ENCODE measurements at places on chromosomes 1 and 21.

- H3K27me3 ChIP-seq, result no peaks in the 10 kb centered on the region
- peak overlapping the region; percentile 79 for H3K4me3 ChIP-seq
- no peaks in the 10 kb centered on the region for H3K36me3 ChIP-seq
- peak overlapping the region; percentile 89 for H3K27ac ChIP-seq
Observed at GRCh38 chr21:42062236-42063022, 8.7 kb upstream of the UMODL1 start.

GRCh38 chr1:147111381-147112130 is 60.7 kb downstream of the PRKAB2 start:
- H3K4me3 ChIP-seq, result no peak overlapping the region
- no peaks in the 10 kb centered on the region for H3K36me3 ChIP-seq
- DNase-seq, result no peak
- H3K27ac ChIP-seq, result no peak overlapping the region
- H3K27me3 ChIP-seq, result no peaks in the 10 kb centered on the region

DNA sequence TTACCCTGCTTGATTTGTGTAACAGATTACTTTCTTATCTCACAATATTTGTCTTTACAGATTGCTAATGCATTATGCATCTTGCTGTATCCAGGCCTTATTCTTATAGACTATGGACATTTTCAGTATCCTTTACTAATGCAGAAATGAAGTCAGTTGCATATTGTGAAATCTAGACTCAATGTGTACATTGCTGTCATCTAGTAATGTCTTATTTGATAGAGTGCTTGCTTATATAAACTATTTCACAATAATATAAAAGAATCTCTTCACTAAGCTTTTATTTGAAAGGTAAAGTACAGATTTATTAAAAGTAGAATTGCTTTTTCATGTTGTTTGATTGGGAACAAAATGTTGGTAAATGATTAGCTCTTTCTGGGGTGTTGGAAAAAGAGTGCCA is 39.6 kb downstream of the ALG6 start:
- no peak for DNase-seq
- H3K4me3 ChIP-seq, result no peak overlapping the region
- no peaks in the 10 kb centered on the region for H3K27me3 ChIP-seq
- H3K36me3 ChIP-seq, result peaks cover 24% of the 10 kb centered on the region
- H3K27ac ChIP-seq, result no peak overlapping the region

DNA sequence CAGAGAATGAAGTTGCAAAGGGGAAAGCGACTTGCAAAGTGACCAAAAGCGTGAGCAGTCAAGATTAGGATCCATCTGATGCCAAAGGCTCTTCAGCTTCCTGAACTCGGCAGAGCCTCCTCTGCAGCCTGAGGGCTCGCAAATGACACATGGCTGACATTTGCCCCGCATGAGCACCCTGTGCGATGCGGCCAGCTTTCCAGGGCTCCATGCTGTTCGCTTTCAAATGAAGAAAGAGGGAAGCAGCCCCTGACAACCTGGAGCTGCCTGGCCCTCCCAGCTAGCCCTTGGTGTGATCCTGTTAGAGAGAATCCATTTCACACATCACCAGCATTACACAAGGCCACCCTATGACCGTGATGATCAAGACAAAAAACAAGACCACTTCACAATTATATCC is 20.2 kb upstream of the FAM131C start:
- no peak overlapping the region for H3K27ac ChIP-seq
- no peaks in the 10 kb centered on the region for H3K27me3 ChIP-seq
- DNase-seq, result no peak
- H3K4me3 ChIP-seq, result no peak overlapping the region
- no peaks in the 10 kb centered on the region for H3K4me1 ChIP-seq

GRCh38 chr1:14233510-14233909 is 365.0 kb upstream of the KAZN start:
- no peak overlapping the region for H3K27ac ChIP-seq
- DNase-seq, result no peak
- H3K36me3 ChIP-seq, result no peaks in the 10 kb centered on the region
- no peaks in the 10 kb centered on the region for H3K4me1 ChIP-seq
- no peaks in the 10 kb centered on the region for H3K27me3 ChIP-seq

- no peaks in the 10 kb centered on the region for H3K4me1 ChIP-seq
- no peaks in the 10 kb centered on the region for H3K36me3 ChIP-seq
- H3K27me3 ChIP-seq, result no peaks in the 10 kb centered on the region
- no peak overlapping the region for H3K27ac ChIP-seq
- no peak overlapping the region for H3K4me3 ChIP-seq
- no peak for DNase-seq
Observed at GRCh38 chr21:42918291-42918690, 7.1 kb downstream of the ERVH48-1 start.

DNA sequence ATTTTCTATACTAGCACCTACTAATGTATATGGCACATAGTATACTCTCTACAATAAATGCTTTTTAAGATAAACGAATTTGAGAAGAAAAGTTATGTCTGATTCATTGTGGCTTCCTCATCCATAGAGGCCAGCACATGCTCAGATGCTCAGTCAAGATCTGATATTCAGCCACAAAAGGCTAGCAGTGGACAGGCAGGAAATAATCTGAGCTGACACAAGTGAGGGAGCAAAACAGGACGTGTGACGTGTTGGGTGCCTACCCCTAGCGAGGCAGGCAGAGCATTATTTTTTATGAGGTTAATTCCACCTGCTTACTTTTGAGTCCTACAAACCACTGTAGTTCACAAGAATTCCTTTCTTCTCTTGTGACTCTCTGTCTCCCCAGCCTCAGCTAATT is 550.9 kb downstream of the SMYD3 start:
- peak; percentile 44 for DNase-seq
- H3K36me3 ChIP-seq, result no peaks in the 10 kb centered on the region
- H3K27me3 ChIP-seq, result no peaks in the 10 kb centered on the region
- peaks cover 23% of the 10 kb centered on the region for H3K4me1 ChIP-seq
- peak overlapping the region; percentile 24 for H3K27ac ChIP-seq
- H3K4me3 ChIP-seq, result no peak overlapping the region

DNA sequence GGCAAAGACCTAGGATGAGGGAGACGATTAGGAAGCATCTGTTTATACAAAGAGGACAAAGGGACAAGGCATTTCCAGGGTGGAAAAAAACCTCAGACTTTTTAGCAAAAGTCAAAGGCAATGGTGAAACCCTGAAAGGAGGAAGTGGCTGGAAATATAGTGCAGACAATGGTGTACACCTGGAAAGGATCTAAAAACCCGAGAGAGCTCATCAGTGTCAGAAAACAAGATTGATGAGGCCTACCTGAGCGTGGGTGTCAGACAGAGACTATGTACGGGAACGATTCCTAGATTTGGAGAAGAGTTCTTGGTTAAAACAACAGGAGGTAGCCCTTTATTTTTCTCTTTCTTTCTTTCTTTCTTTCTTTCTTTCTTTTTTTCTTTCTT is 68.8 kb upstream of the HUNK start:
- H3K4me3 ChIP-seq, result no peak overlapping the region
- no peak overlapping the region for H3K27ac ChIP-seq
- H3K27me3 ChIP-seq, result peaks cover 3% of the 10 kb centered on the region
- no peaks in the 10 kb centered on the region for H3K4me1 ChIP-seq
- no peaks in the 10 kb centered on the region for H3K36me3 ChIP-seq

DNA sequence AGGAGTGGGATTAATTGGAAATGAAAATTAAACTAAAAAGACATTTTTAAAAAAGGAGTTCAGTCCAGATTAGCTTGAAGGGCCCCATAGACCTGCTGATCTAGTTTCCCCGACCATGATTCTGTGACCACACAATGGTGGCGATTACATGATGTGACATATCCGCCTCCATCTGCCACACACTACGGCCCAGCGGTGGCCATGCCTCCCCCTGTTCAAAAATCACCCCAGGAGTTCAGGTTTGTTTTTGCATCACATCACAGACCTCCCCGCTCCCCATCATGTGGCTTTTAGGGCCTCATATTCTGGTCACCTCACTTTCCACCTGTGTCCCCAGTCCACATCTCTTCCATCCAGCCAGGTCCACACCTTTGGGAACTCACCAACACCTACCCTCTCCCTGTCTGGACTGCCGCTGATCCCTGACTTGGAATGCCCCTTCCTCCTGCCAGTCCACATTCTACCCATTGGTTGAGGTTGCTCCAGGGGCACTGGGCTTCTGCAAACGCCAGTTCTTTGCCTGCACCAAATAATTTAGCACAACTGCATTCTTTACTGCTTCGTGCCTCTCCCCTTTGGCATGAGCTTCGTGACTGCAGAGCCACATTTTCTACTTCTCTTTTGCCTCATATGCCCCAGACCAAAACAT is 38.9 kb downstream of the CD247 start:
- no peaks in the 10 kb centered on the region for H3K27me3 ChIP-seq
- peaks cover 87% of the 10 kb centered on the region for H3K4me1 ChIP-seq
- DNase-seq, result no peak
- peaks cover 55% of the 10 kb centered on the region for H3K36me3 ChIP-seq
